ENCODE measurements at places on chromosomes 12 and 14.
A peak's percentile ranks its signal among the peaks of the same experiment; 100 is the strongest.

- H3K4me1 ChIP-seq = no peaks in the 10 kb centered on the region
- H3K27ac ChIP-seq = no peak overlapping the region
- no peaks in the 10 kb centered on the region for H3K36me3 ChIP-seq
- DNase-seq = no peak
- no peak overlapping the region for H3K4me3 ChIP-seq
Observed at GRCh38 chr12:47722941-47723631, 2.2 kb downstream of the ENDOU start.

DNA sequence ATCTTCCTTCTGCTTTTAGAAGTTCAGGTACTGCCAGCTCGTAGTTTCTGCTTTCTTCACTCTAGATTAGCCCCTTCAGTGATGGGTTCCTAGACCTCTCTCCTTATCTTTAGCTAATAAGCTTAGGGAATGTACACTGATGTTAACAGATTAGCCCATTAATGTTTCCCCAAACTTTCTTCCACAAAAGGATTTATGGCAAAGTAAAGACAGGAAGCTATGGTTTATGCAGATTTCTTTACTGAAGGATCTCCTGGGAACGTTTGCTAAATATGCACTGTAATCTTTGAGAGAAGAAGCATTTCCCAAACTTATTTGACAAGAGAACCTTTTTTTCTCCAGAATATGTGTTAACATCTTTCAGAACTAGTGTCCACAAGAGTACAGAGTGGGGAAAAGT is 4.2 kb downstream of the SOCS4 start:
- no peaks in the 10 kb centered on the region for H3K27me3 ChIP-seq
- no peak overlapping the region for H3K27ac ChIP-seq
- H3K36me3 ChIP-seq = peaks cover 19% of the 10 kb centered on the region
- DNase-seq = no peak
- peaks cover 20% of the 10 kb centered on the region for H3K4me1 ChIP-seq
- no peak overlapping the region for H3K4me3 ChIP-seq

DNA sequence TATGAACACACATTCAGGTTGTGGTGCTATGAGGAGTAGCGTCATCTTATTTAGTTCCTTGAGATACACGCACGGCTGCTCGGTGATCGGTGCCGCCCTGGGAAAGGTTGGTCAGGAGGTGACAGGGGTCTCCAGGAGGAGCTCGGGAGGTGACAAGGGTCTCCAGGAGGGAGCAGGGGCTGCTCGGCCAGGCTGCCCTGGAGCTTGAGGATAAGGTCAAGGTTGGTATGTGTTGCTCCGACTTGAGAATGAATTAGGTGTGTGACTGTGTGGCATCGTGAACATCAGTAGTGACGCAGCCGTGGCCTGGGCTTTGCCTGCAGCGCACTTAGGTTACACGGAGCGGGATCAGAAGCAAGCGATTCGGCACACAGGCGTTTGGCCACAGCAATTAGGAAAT is 36.2 kb downstream of the CCDC92 start:
- no peak for DNase-seq
- H3K27ac ChIP-seq = no peak overlapping the region
- no peak overlapping the region for H3K4me3 ChIP-seq
- no peaks in the 10 kb centered on the region for H3K27me3 ChIP-seq

DNA sequence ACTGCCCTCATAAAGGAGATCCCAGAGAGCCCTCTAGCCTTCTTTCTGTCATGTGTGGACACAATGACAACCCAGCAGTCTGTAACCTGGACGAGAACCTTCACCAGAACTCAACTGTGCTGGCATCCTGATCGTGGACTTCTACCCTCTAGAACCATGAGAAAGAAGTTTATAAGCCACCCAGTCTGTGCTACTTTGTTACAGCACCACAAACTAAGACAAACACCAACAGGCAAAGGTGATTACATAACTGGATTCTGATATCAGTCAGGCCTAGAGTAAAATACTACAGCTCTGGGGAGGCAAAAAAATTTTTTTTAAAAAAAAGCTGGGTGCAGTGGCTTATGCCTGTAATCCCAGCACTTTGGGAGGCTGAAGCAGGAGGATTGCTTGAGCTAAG is 18.5 kb downstream of the TM7SF3 start:
- no peak overlapping the region for H3K4me3 ChIP-seq
- H3K4me1 ChIP-seq = no peaks in the 10 kb centered on the region
- no peaks in the 10 kb centered on the region for H3K27me3 ChIP-seq

DNA sequence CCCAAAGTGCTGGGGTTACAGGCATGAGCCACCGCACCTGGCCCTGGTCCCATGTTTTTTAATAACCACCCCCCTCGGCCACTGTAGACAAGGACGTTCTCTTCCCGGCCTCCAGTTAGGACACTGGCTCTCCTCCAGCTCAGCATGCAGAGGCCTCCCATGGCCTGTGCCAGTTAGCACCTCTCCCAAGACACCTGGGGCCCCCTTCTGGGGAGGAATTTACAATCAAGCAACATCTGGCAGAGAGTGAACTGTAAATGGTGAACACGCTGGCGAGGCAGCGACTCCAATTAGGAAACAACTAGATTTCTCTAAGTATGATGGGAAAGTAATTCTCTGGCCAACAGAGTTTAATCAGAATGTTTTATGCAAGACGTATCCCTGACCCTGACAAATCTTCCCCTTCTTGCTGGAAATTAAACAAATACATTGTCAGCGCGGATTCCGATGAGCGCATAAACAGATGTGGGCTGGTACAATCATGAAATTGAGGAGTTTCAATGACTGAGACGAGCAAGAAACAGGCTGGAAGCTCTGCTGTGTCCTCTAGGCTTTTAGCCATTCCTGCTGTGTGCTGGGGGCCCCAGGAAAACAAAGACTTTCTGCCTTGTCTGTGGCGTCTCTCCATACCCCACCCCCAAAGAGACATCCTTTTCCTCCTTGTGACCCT is 61.7 kb upstream of the DLK1 start:
- DNase-seq = no peak
- peaks cover 23% of the 10 kb centered on the region for H3K4me1 ChIP-seq
- no peak overlapping the region for H3K4me3 ChIP-seq

- no peak for DNase-seq
- peaks cover 5% of the 10 kb centered on the region for H3K4me1 ChIP-seq
- H3K27ac ChIP-seq = no peak overlapping the region
- no peaks in the 10 kb centered on the region for H3K27me3 ChIP-seq
Observed at GRCh38 chr12:99495799-99496198, 151.8 kb upstream of the GARIN6 start.

- H3K4me3 ChIP-seq = no peak overlapping the region
- H3K4me1 ChIP-seq = no peaks in the 10 kb centered on the region
- H3K36me3 ChIP-seq = no peaks in the 10 kb centered on the region
- H3K27me3 ChIP-seq = peaks cover 26% of the 10 kb centered on the region
Observed at GRCh38 chr14:23365732-23366425, 907 bp upstream of the EFS start.

DNA sequence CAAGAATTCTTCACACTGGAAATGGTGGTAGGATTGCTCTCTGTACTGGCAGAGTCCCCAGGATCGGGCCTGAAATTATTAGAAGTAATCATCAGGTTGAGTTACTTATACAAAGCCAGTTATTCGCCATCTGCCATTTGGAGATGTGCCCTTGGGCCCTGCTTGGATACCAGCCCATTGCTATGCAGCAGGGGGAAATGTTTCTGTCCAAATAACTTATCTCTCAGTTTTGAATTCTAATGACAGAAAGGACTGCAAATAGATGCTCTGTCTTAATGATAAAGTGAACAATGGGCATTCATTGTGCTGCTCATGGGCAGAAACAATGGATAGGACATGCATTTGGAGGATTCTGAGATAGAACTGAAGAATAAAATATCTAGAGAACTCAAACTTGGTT is 139.1 kb upstream of the PELI2 start:
- no peak overlapping the region for H3K4me3 ChIP-seq
- H3K27ac ChIP-seq = no peak overlapping the region
- H3K27me3 ChIP-seq = peaks cover 19% of the 10 kb centered on the region
- no peak for DNase-seq
- no peaks in the 10 kb centered on the region for H3K36me3 ChIP-seq

DNA sequence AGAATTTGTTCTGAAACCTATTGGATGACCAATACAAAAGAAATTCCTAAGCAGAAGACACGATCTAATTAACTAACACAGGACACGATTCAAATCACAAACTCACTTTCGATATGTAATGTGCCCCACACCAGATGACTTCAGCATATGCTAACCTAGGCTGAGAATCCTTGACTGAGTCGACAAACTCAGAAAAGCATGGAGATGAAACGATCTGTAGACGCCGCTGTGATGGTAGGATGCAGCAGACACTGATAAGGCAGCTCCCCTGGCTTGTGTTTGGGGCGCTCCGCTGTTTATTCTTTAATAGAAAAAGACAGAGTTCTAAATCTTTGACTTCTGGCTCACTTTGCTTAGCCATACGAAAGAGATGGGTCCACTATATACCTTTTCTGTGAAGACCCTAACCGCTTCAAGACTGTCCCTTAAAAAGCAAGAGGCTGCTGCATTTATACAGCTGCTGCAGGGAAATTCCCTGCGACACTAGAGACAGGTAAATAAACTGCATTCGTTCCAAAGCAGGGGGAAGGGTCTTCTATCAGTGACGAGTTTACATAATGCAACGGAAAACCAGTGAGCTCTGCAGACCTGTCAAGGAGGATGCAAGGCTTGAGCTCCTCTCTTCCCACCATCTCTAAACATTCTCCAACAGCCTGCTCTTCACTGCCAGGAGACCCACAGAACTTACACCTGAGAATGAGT is 929 bp downstream of the CHD8 start:
- H3K36me3 ChIP-seq = no peaks in the 10 kb centered on the region
- no peak overlapping the region for H3K27ac ChIP-seq
- H3K4me3 ChIP-seq = peak overlapping the region; percentile 97
- H3K27me3 ChIP-seq = no peaks in the 10 kb centered on the region
- peaks cover 12% of the 10 kb centered on the region for H3K4me1 ChIP-seq
- no peak for DNase-seq

DNA sequence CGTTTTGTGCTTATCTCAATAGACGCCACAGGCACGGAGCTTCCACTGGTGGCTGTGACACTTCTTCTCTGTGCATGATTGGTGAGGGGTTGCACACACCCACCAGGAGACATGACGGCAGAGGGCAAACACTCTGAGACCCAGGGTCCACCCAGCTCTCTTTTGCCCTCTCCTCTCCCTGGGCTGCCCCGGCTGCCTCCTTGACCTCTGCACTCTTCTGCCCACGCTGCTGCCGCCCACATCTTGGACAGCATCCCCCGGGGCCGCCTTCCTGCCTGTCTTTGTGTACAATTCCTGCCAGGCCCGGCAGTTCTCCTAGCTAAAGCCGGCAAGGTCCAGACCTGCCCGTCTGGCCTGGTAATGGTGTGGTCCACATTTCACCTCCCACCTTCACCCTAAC is 44.7 kb downstream of the DPF3 start:
- no peaks in the 10 kb centered on the region for H3K27me3 ChIP-seq
- no peak overlapping the region for H3K4me3 ChIP-seq
- no peaks in the 10 kb centered on the region for H3K4me1 ChIP-seq
- no peak overlapping the region for H3K27ac ChIP-seq

DNA sequence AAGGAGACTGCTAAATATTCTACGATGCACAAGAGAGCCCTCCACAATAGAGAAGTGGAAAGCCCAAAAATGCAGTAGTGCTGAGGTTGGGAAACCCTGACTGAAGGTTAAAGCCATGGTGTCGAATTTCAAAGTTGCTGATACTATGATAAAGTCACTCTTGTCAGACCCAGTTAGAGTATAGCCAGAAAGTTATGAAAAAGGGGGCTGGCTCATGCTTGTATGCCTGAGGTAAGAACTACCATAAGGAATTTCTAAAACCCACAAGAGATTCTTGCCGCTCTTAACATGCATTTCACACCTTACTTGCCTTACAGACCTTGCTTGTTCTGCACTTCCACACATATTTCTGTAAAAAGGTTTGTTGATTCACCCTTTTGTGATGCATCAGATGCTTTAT is 184.6 kb downstream of the SLC6A15 start:
- 0 out of 2 replicates have a peak, but pooled peaks cover 9% of the 10 kb centered on the region for H3K4me1 ChIP-seq
- H3K27ac ChIP-seq = no peak overlapping the region
- no peak overlapping the region for H3K4me3 ChIP-seq
- no peaks in the 10 kb centered on the region for H3K36me3 ChIP-seq
- no peaks in the 10 kb centered on the region for H3K27me3 ChIP-seq
- DNase-seq = peak; percentile 34

GRCh38 chr14:67541448-67542387 is 8.6 kb downstream of the PLEKHH1 start:
- no peaks in the 10 kb centered on the region for H3K36me3 ChIP-seq
- no peak overlapping the region for H3K27ac ChIP-seq
- no peak overlapping the region for H3K4me3 ChIP-seq
- no peaks in the 10 kb centered on the region for H3K27me3 ChIP-seq

GRCh38 chr12:120132863-120133385 is 16.4 kb upstream of the RAB35 start:
- no peaks in the 10 kb centered on the region for H3K27me3 ChIP-seq
- no peak overlapping the region for H3K4me3 ChIP-seq
- peaks cover 93% of the 10 kb centered on the region for H3K36me3 ChIP-seq

DNA sequence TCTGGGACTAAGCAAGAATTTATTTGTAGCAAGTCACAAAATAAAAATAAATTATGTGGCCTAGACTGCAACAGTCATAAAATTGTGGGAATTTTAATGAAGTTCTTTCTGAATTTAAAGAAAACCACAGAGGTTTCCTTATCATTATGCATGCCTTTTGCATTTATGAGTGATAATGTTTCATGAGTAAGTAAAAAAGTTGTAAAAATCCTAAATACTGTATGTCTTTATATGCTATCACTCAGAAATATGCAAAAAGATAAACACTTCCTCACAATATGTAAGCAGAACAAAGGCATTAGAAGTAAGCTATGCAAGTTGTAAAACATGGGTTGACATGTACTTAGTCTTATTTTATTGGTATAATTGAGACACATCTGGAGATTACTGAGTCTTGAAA is 239.4 kb upstream of the PDE3A start:
- DNase-seq = peak; percentile 3
- no peak overlapping the region for H3K4me3 ChIP-seq
- H3K27me3 ChIP-seq = no peaks in the 10 kb centered on the region
- no peaks in the 10 kb centered on the region for H3K4me1 ChIP-seq
- no peaks in the 10 kb centered on the region for H3K36me3 ChIP-seq
- H3K27ac ChIP-seq = no peak overlapping the region

- H3K4me1 ChIP-seq = no peaks in the 10 kb centered on the region
- no peaks in the 10 kb centered on the region for H3K36me3 ChIP-seq
- H3K27me3 ChIP-seq = no peaks in the 10 kb centered on the region
- no peak for DNase-seq
Observed at GRCh38 chr12:3216097-3216496, 138.9 kb downstream of the TSPAN9 start.
